SJCRH30 (cell line): ENCODE measurements at places on chromosomes 1 and 21. TPM values are rescaled to one million over a fixed set of nuclear protein-coding genes. Genes with fewer than 3 reads are reported as not detected.

- no peaks in the 10 kb centered on the region for H3K27me3 ChIP-seq
- H3K4me3 ChIP-seq: no peak overlapping the region
- DNase-seq: no peak
- H3K27ac ChIP-seq: no peak overlapping the region
- no peaks in the 10 kb centered on the region for H3K4me1 ChIP-seq
Measured at GRCh38 chr1:230061801-230062200, 5.2 kb upstream of the GALNT2 start.

DNA sequence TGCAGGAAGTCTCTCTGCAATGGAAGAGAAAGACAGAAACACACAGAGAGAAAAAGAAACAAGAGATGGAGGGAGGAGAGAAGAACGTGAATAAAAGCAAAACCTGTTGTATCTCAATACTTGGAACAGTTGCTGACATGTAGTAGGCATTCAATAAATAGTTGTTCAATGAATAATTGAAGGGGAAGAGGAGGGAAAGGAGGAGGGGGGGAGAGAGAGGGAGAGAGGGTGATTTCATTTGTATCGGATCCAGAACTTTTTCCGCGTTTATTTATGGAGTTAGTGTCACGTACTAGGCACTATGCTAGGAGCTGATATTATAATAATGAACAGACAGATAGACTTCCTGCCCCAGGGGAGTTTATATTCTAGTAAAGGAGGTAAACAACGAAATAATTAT lies 144.1 kb downstream of the OMA1 start:
- no peak overlapping the region for H3K27ac ChIP-seq
- no peaks in the 10 kb centered on the region for H3K27me3 ChIP-seq
- no peak for DNase-seq
- H3K36me3 ChIP-seq: no peaks in the 10 kb centered on the region
- H3K4me3 ChIP-seq: no peak overlapping the region
- H3K4me1 ChIP-seq: no peaks in the 10 kb centered on the region

GRCh38 chr1:5992814-5993555 lies 760 bp upstream of the NPHP4 start:
- H3K27ac ChIP-seq: no peak overlapping the region
- peak overlapping the region; percentile 96 for H3K4me3 ChIP-seq
- DNase-seq: peak; percentile 35

DNA sequence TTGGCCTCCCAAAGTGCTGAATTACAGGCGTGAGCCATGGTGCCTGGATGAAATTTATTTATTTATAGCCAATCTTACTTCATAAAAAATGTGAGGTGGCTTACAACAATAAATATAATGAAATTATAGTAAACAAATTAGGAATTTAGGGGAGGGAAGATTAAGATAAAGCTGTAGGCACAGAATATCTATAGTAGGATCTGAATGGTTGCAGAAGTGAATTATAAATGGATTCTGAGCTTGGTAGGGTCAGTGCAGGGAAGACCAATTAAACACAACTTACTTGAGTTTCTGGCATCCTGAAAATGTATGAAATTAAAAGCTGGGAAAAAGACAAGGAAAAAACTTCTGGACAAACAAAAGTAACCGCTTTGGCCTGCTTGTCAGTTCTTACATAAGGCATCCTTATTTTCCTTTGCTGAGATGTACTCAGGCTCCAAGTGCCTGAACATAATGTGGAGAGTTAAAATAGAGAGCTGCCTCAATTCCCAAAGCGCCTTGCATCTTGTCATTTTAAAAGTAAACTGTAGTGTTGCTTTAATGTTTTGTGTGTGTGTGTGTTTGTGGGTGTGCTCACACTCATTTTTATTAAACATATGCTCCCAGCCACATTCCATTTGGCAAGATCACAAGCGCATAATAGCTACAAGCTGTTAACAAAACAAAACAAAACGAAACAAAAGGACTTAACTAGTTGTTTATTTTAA lies 247.3 kb downstream of the S1PR1 start:
- H3K4me1 ChIP-seq: peaks cover 10% of the 10 kb centered on the region
- no peaks in the 10 kb centered on the region for H3K27me3 ChIP-seq
- no peak overlapping the region for H3K4me3 ChIP-seq

DNA sequence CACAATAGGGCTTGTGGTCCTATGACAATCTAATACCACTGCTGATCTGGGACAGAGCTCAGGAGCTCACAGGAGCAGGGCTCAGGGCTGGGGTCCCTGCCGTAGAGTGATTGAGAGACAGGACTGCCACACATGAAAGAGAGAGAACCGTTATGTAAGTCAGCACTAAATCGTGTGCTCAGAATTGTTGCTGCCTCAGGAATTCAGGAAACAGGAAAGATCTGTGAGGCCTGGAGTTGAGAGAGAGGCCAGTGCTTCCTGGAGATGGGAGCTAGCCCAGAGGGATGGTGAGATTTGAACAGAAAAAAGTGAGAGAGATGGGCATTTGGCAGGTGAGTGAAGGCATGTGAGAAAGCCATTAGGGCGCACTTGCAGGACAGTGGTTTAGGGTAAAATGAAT lies 17.5 kb upstream of the ACBD6 start:
- H3K27me3 ChIP-seq: no peaks in the 10 kb centered on the region
- H3K4me1 ChIP-seq: peaks cover 6% of the 10 kb centered on the region; the same call in 1 of the 2 replicates
- DNase-seq: no peak
- no peaks in the 10 kb centered on the region for H3K36me3 ChIP-seq

DNA sequence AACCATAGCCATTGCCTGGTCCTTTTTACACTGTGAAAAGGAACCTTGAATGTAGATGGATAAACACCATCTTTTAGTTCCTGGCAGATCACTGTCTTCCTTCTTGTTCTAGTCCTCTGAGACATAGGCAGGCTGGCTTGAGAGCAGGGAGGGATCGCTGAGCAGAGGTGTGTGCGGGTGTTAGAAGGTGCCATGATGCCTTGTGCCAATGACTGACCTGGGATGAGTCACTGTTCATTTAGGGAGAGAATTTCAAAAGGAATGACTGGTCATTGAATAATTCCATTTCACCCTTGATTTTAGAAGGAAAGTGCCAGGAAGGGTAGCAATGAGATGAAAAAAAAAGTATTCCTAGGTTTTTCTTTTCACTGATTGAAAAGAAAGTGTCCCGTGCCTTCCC lies 383.9 kb downstream of the KIF26B start:
- H3K4me3 ChIP-seq: no peak overlapping the region
- DNase-seq: no peak
- no peaks in the 10 kb centered on the region for H3K4me1 ChIP-seq
- H3K27me3 ChIP-seq: no peaks in the 10 kb centered on the region
- H3K36me3 ChIP-seq: no peaks in the 10 kb centered on the region

DNA sequence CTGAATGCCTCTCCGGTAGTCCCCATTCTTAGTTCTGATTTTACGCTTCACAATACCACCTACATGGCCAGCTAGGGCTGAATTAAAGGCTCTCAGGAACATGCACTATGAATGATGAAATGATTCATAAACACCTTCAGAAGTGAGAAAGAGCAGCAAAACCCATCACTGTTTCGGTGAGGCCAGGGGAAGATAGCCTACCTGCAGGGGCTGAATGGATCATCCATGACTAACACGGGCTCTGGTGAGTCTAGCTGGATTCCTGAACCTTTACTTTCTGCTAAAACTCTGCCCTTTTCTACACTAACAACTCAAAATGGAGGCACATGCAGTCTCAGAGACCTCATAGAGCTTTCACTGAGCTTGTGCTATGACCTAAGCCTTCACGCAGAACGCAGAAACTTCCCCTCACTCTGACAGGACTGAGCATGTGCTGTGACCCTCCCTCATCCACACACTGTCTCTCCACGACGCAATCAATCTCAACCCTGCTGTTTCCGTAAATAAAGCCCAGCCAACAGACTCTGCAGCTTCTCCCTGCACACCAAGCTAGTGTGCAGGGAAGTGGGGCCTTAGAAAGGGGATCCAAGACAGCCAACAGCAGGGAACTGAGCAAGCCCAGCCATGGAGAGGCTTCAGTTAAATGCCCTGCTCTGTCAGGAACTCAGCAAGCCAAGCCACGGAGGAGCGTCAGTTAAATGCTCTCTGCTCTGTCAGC lies 207.8 kb downstream of the SLC45A1 start:
- DNase-seq: peak; percentile 89
- H3K4me1 ChIP-seq: peaks cover 9% of the 10 kb centered on the region
- no peaks in the 10 kb centered on the region for H3K36me3 ChIP-seq
- H3K4me3 ChIP-seq: peak overlapping the region; percentile 56
- peak overlapping the region; percentile 64 for H3K27ac ChIP-seq
- no peaks in the 10 kb centered on the region for H3K27me3 ChIP-seq

DNA sequence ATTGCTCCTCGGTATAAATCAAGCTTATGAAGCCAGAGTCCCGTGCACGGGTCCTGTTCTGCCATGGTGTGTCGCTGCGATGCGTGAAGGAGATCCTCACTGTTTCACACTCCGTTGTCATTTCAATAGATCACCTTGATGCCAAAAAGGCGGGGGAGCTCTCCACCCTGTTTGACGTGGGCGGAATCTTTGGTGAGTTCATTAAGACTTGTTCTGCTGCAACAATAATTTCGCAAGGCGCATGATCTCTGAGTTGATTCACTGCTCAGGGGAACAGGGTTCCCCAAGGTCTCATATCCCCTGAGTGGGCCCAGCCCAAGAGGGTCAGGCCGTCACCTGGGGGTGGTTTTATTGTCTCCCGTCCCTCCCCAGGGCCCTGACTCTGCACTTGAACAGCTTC lies 50.0 kb downstream of the SLC37A1 start:
- no peaks in the 10 kb centered on the region for H3K36me3 ChIP-seq
- H3K4me3 ChIP-seq: no peak overlapping the region
- DNase-seq: no peak
- no peaks in the 10 kb centered on the region for H3K27me3 ChIP-seq
- no peak overlapping the region for H3K27ac ChIP-seq
- H3K4me1 ChIP-seq: no peaks in the 10 kb centered on the region

GRCh38 chr1:8203551-8203950 lies 114.4 kb upstream of the SLC45A1 start:
- no peak overlapping the region for H3K27ac ChIP-seq
- no peaks in the 10 kb centered on the region for H3K36me3 ChIP-seq
- DNase-seq: no peak
- H3K4me1 ChIP-seq: peaks cover 26% of the 10 kb centered on the region
- H3K4me3 ChIP-seq: no peak overlapping the region

GRCh38 chr1:8597455-8597854 lies 220.0 kb downstream of the RERE start:
- 0 out of 2 replicates have a peak, but pooled peaks cover 3% of the 10 kb centered on the region for H3K36me3 ChIP-seq
- H3K4me1 ChIP-seq: no peaks in the 10 kb centered on the region
- no peak for DNase-seq
- no peaks in the 10 kb centered on the region for H3K27me3 ChIP-seq

DNA sequence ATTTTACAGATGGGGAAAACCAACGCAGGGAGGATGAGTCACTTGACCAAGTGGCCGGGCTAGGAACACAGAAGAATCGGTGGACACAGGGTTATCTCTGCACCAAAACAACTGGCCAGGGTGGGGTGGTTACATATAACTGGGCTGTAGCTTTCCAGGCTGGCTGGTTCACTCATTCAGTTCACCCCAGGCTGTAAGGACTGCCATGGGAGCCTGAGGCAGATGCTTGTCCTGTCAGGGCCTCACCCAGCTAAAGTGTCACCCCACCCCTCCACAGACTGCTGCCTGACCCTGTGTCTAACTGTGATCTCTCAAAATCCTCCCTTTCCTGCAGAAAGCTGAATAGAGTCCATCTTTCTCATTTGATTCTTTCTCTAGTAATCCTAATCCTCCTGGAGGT lies 387.3 kb downstream of the RYR2 start:
- no peaks in the 10 kb centered on the region for H3K4me1 ChIP-seq
- H3K27ac ChIP-seq: no peak overlapping the region
- H3K27me3 ChIP-seq: no peaks in the 10 kb centered on the region
- H3K4me3 ChIP-seq: no peak overlapping the region

- no peak for DNase-seq
- H3K4me3 ChIP-seq: no peak overlapping the region
- H3K27me3 ChIP-seq: no peaks in the 10 kb centered on the region
- no peak overlapping the region for H3K27ac ChIP-seq
- no peaks in the 10 kb centered on the region; the same call in none of the 2 replicates for H3K4me1 ChIP-seq
Measured at GRCh38 chr1:94951509-94952208, 24.7 kb upstream of the CNN3 start.

GRCh38 chr1:71770121-71770520 lies 512.2 kb downstream of the NEGR1 start:
- no peaks in the 10 kb centered on the region for H3K36me3 ChIP-seq
- no peak for DNase-seq
- no peaks in the 10 kb centered on the region for H3K27me3 ChIP-seq
- H3K4me3 ChIP-seq: no peak overlapping the region

RGSL1 gene
- total RNA-seq: not detected in 2 replicates

RAD54L gene
- total RNA-seq: 25.7 and 30.3 TPM in 2 replicates

HRNR gene
- not detected in 2 replicates for total RNA-seq

IVL gene
- not detected in 2 replicates for total RNA-seq

NBPF10 gene
- 0.71 and 0.83 TPM in 2 replicates for total RNA-seq

TAS1R1 gene
- 0.14 and 0.20 TPM in 2 replicates for total RNA-seq
